BJ (cell line): ENCODE measurements at places on chromosomes 12 and 14. TPM values are rescaled to one million over a fixed set of nuclear protein-coding genes. Genes with fewer than 3 reads are reported as not detected.

DNA sequence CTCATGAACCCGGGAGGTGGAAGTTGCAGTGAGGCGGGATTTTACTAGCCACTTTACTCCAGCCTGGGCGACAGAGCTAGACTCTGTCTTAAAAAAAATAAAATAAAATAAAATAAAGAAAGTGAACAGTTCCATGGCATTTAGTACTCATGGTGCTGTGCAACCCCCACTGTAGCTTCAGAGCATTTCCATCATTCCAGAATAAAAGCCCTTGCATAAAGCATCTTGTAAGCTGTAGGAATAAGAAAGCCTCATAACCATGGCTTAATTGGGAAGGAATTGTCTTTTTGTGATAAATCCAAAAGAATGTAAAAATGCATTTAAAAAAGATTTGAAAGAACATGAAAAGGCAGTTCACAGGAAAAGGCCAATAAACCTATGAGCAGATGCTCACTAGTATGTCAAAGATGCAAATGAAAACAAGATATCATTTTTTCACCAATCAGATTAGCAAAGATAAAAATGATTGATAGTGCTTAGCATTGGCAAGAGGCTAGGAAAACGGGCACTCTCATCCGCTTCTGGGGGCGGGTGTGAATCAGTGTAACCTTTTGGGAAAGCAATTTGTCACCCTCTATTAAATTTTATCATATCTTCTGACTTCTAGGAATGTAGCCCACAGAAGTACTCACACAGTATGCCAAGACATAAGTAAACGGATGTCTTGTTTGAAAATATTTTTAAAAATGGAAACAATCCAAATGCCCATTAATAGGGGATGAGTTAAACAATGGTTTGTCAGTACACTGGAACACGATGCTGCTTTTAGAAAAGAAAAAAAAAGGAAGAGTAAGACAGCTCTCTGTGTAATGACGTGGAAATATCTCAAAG is 46.6 kb downstream of the CFAP251 start:
- peak; percentile 72 for DNase-seq

DNA sequence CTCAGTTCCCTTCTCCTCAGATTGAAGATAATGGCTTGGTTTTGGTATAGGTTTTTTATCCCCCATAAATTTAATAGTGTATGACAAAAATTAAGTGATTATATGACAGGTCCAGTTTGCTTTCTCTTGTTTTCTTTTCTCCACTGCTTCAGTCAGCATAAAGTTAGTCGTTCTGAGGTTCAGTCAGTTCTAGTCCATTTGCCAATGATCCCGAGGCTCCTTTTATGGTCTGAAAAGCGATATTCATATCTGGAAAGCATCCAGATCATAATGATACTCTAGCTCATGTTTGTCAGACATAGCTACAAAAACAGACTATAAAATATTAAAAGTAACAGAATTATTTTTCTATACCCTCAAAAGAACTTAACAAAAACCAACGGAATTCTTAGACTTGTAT is 67.1 kb upstream of the SLC38A4 start:
- no peak for DNase-seq

DNA sequence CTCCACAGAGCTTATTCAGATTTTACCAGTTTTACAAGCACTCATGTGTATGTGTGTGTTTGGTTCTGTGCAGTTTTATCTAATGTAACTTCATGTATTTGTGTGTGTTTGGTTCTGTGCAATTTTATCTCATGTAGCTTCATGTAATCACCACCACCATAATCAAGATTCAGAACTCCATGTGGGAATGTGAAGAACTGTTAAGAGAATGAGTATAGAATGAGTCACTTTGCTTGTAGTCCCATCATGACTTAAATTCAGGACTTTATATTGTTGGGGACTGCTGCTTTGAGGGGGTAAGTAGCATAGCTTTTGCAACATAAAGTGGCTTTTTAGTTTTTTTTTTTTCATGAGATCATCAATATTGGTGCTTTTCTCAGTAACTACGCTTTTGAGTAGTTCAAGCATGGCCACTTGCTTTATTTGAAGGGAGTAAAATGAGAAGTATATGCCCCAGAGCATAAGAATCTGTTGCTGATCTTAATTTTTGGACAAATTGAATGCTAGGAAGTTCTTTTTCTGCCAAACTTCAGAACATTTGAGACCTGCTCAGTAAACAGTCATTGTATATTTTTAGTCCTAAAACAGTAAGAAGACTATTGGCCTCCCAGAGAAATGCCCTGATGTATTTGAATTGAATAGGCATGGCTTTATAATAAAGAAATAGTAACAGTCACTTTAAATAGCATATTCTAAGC is 28.8 kb downstream of the PROX2 start:
- DNase-seq = no peak

- DNase-seq = peak; percentile 89
Measured at GRCh38 chr14:55071870-55072640, 20.6 kb downstream of the MAPK1IP1L start.

DNA sequence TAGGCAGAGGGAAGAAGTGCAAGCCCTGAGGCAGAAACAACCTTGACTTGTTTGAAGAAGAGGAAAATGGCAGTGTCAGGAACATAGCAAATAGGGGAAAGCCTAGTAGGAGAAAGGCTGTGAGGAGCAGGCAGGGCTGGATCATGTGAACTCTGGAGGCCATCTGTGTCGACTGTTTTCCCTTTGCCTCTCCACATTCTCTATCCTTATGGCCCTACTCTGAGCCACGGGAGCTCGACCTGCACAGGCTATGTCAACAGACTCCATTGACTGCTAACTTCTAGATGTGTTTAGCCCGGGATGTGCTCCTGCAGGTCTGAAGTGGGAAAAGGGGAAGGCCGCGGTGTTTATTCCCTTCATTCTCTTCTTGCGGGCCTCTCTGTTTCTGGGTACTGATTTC is 35.2 kb downstream of the EGLN3 start:
- no peak for DNase-seq

GRCh38 chr12:119980242-119980641 is 8.8 kb upstream of the BICDL1 start:
- DNase-seq = no peak

GRCh38 chr14:51185180-51185579 is 54.9 kb upstream of the TMX1 start:
- DNase-seq = no peak

Gene DBX2
- polyA plus RNA-seq = not detected in 2 replicates

DNA sequence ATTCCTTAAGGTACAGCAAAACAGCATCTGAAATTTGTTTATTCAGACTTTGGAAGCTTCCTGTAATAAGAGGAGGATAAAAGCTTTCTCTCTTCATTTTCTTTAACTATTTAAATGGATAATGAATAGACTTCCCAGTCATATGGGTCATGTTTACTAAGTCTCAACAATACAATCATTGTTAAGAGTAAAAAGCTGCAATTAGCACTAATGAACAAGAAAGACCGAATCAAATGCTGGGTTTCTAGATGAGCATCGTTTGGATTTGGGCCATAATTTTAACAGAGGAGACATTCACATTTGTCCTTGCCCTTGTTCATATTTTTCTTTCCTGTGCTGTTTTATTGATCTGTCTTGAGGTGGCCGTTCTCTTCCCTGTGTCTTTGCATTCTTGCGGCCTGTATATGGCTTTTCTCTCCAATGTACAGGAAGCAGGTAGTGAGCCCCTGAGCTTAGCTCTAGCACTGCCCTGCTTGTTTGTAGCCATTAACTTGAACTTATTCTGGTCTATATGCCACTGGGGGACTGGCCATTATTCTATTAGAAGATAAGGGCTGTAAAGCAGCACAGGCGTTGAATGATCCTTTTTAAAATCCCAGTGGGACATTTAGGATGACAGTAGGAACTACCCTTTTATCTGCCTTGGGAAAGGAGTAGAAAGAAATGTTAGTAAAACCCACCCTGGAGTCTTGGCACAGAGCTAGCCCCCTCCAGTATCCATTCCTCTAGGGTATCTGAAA is 34.6 kb downstream of the ABHD12B start:
- no peak for DNase-seq

DNA sequence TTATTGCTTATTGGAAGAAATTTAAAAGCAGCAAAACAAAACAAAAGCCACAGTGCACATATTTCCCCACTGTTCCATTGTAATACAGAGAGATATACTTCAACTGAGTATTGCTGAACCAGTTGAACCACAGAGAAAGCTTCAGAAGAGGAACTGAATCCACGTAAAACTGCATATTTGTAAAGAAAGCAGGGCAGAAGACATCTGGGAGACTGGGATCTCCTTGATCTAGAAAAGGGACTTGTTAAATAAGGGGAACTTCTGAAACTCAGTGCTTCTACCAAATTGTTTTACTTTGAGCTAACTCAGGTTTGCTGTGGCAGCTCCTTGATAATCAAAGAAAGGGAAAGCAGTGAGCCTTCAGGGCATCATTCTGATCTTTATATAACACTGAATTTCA is 411.1 kb upstream of the MDGA2 start:
- DNase-seq = no peak

DNA sequence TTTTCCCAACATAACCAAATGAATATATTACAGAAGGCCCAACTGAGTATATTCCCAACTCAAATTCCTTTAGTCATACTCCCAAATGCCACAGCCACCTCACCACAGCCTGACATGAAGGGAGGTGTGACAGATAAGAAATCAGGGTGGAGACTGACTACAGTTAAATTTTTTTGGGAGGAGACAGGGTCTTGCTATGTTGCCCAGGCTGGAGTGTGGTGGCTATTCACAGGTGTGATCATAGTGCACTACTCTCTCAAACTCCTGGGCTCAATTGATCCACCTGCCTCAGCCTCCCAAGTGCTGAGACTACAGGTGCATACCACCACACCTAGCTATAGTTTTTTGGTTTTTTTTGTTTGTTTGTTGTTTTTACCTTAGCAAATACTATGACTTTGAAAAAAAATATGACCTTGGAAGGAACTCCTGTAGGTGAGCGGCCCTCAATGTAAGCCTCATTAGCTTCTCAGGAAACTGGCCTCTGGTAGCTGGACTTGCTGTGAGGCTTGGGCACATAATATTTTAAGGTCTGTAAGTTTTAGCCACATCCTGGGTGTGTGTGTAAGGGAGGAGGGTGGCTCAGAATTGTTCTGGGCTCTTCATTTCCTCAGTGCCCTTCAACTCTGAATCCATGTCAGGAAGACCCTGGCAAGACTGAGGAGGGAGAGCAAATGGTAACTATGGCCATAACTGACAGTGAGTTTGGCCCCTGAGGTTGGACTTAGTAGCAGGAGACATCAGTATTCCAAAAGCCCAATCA is 39.1 kb upstream of the LTBP2 start:
- DNase-seq = no peak

GRCh38 chr12:4914720-4915119 is 5.0 kb downstream of the KCNA1 start:
- no peak for DNase-seq

Gene MGAT2
- polyA plus RNA-seq = 24.1 and 35.2 TPM in 2 replicates

- no peak for DNase-seq
Measured at GRCh38 chr14:101228949-101229541, 325.5 kb upstream of the RTL1 start.

GRCh38 chr12:5861416-5861815 is 83.6 kb downstream of the ANO2 start:
- DNase-seq = no peak

- no peak for DNase-seq
Measured at GRCh38 chr14:68245146-68246073, 425.8 kb downstream of the RAD51B start.

GRCh38 chr14:20295067-20295466 is 10.7 kb downstream of the TTC5 start:
- DNase-seq = no peak

Gene RFX4
- not detected in 2 replicates for polyA plus RNA-seq

Gene PTPRR
- 0.40 and 0.77 TPM in 2 replicates for polyA plus RNA-seq

DNA sequence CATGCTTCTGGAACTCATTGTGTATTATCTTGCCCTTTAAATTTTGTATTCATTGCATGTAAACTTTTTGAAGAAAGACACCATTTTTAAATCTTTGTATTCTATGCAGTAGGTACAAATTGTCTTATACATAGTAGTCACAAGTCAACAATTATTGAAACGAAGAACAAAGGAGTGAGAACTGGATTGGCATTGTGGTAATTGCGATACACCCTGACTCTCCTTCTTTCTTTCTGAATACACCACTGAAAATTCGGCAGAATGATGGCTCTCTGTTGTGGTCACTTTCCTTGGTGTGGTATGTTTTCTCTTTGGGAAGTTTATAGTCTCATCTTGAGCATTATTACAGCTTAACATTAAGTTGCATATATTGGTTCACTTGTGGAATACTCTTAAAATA is 34.1 kb downstream of the SLC16A7 start:
- DNase-seq = no peak

DNA sequence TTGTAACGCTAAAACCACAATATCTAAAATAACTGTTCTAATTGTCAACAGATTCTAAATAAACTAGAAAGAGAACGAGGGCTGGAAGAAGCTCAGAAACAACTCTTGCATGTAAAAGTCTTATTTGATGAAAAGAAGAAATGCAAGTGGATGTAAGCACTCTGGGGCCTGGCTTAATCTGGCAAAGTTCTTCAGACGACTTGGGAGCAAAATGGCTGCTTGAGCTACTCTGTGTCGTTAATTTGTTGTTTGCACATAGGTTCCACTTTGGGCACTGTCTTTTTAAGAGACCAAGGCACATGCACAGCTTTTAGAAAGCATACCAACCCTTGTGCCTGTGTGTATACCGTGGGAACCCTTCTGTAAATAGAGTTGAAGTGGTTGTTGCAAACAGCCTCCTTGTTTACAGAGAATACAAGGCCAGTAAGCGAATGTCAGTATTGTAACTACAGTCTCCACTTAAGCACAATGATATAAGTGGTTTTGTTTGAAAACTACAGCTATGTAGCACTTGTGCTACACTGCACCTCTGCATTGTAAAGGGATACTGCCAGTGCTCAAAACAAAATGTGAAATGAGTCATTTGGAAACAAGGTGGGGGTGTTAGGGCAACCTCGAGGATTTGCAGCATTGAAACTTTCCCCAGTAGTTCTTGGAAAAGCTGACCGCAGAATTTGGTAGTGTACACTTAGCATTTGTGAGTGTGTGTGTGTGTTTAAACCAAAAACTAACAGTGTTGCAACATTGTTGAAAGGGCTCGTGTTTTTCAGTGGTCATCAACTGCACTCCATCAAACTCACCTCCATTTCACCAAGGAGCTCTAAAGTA is 154.3 kb downstream of the CEP83 start:
- no peak for DNase-seq

DNA sequence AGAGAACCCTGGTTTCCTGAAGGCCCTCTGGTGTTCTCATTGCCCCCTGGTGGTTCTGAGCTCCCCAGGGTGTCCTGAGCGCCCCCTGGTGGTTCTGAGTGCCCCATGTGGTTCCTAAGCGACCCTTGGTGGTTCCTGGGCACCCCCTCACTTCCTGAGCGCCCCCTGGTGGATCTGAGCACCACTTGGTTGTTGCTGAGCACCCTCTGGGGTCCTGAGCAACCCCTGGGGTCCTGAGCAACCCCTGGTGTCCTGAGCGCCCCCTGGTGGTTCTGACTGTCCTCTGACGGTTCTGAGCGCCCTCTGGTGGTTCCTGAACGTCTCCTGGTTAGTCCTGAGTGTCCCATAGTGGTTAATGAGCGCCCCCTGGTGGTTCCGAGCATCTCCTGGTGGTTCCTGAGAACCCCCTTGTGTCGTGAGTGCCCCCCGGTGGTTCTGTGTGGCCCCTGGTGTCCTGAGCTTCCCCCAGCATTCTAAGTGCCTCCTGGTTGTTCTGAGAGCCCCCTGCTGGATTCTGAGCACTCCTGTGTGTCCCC is 568.3 kb downstream of the TMEM121 start:
- DNase-seq = no peak
